Neural progenitor cell (in vitro differentiated cells): ENCODE measurements at places on chromosomes 1 and 21. TPM values are rescaled to one million over a fixed set of nuclear protein-coding genes. Genes with fewer than 3 reads are reported as not detected.

- H3K4me1 ChIP-seq = peaks cover 4% of the 10 kb centered on the region
- H3K36me3 ChIP-seq = no peaks in the 10 kb centered on the region
- H3K27me3 ChIP-seq = no peaks in the 10 kb centered on the region
- no peak overlapping the region for H3K4me3 ChIP-seq
- DNase-seq = peak; percentile 67
These were observed 27.5 kb downstream of the OVGP1 start for GRCh38 chr1:111399792-111400610.

DNA sequence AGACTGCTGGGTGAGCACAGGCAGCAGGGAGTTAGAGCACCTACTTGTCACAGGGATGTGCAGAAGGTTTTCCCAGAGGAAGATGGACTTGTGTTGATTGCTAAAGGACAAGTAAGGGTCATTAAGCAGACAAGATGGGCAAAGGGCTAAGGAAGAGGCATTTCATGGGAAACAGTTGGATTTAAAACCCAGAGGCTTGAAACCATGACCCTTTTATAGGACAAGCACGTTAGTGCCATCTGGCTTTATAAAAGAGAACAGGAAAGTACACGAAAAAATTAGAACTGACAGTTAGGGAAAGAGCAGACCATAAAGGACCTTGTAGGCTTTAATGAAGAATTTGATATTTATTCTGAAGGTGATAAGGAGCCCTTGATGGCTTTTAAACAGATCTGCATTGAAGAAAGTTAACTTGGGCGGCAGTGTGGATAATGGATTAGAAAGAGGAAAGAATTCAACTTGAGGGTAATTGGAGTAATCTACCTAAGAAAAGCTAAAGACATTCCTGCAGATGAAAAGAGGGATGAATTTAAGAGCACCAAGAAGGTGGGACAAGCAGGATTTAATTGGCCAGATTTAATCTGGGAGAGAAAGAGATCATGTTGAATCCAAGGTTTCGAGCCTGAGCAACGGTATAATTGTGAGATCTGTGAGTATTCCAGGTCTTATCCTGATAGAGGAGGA lies 68.6 kb downstream of the ZC3H11B start:
- no peaks in the 10 kb centered on the region for H3K27me3 ChIP-seq
- DNase-seq = no peak
- H3K27ac ChIP-seq = peak overlapping the region; percentile 17
- H3K4me1 ChIP-seq = peaks cover 11% of the 10 kb centered on the region

- H3K4me1 ChIP-seq = no peaks in the 10 kb centered on the region
- no peak for DNase-seq
- H3K27ac ChIP-seq = no peak overlapping the region
- H3K4me3 ChIP-seq = no peak overlapping the region
- H3K27me3 ChIP-seq = no peaks in the 10 kb centered on the region
These were observed 15.9 kb downstream of the CD58 start for GRCh38 chr1:116554924-116555323.

DNA sequence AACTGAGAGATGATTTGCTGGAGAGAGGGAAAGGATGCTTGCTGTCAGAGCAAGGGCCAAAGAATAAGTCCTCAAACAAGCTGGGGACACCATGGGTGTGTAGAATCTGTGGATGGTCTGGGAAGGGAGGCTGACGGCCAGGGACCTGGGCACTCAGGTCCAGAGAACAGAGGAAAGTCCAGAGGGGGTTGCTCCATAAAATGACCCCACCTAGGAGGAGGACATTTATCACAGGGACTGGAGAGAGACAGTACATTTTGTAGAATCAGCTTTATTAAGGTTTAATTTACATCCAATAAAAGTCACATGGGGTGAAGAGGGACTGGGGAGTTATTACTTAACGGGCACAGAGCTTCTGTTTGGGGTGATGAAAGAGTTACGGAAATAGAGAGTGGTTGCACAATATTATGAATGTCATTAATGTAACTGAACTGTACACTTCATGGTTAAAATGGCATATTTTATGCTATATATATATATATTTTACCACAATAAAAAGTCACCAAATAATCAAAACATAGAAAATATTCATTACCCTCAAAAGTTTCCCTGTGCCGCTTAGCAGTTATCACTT lies 73.0 kb upstream of the ABCD3 start:
- DNase-seq = no peak
- H3K4me1 ChIP-seq = no peaks in the 10 kb centered on the region
- H3K4me3 ChIP-seq = no peak overlapping the region
- H3K27ac ChIP-seq = no peak overlapping the region
- no peaks in the 10 kb centered on the region for H3K27me3 ChIP-seq

DNA sequence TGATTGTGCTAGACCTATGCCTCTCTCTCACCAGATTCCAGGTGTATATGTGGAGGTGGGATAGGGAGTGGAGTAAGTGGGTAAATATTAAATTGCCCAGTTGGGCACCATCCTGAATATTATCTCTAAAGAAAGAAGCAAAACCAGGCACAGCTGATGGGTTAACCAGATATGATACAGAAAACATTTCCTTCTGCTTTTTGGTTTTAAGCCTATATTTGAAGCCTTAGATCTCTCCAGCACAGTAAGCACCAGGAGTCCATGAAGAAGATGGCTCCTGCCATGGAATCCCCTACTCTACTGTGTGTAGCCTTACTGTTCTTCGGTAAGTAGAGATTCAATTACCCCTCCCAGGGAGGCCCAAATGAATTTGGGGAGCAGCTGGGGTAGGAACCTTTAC lies at the start of gene FCER1A:
Gene FCER1A, plus strand, starts transcription at position 242 of the 400 bp plus-strand sequence. Its CDS starts 29 bp downstream, at position 271.
- no peaks in the 10 kb centered on the region for H3K27me3 ChIP-seq
- H3K27ac ChIP-seq = no peak within 1 kb of the TSS
- H3K4me1 ChIP-seq = no peaks in the 10 kb centered on the region
- no peaks in the 10 kb centered on the region for H3K36me3 ChIP-seq
- no peak within 1 kb of the TSS for H3K4me3 ChIP-seq

- H3K4me3 ChIP-seq = no peak overlapping the region
- no peaks in the 10 kb centered on the region for H3K36me3 ChIP-seq
- H3K4me1 ChIP-seq = peaks cover 4% of the 10 kb centered on the region
- no peaks in the 10 kb centered on the region for H3K27me3 ChIP-seq
These were observed 24.3 kb upstream of the SLC35D1 start for GRCh38 chr1:67078291-67078690.

DNA sequence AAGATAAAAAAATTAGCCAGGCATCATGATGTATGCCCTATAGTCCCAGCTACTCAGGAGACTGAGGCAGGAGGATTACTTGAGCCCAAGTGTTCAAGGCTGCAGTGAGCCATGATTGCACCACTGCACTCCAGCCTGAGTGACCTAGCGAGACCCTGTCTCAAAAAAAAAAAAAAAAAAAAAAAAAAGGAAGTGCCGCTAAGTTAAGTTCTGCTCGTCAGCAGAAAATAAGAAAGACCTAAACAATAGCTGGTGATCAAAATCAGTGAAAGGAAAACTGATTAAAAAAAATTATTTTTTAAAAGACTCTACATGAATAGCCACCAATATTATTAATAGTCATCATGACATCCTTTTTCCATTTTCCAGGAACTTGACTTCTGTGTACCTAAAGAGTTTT lies 44.2 kb upstream of the MTR start:
- no peak for DNase-seq
- no peak overlapping the region for H3K27ac ChIP-seq
- no peaks in the 10 kb centered on the region for H3K36me3 ChIP-seq
- H3K4me3 ChIP-seq = no peak overlapping the region
- H3K4me1 ChIP-seq = no peaks in the 10 kb centered on the region
- no peaks in the 10 kb centered on the region for H3K27me3 ChIP-seq

DNA sequence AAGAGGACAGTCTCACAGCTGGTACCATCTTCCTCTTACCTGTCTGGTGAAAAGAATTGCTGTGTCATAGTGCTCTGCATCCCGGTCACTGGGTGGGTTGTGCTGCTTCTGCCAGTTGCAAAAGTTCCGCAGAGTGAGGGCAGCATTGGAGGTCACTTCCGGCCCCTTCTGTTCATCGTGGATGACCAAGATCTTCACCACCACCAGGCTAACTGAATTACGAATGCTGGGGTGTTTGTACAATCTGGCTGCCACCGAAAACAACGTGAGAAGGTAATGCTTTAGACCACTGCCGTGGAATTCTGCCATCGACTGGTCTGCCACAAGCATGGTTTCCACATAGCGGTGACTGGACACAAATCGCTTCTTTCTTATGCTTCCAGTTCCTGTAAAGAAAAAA lies 2.9 kb downstream of the ADAMTS1 start:
- H3K27me3 ChIP-seq = peaks cover 13% of the 10 kb centered on the region
- no peak overlapping the region for H3K4me3 ChIP-seq
- DNase-seq = no peak
- H3K27ac ChIP-seq = no peak overlapping the region
- H3K4me1 ChIP-seq = peaks cover 10% of the 10 kb centered on the region

- H3K36me3 ChIP-seq = no peaks in the 10 kb centered on the region
- peak; percentile 47 for DNase-seq
- no peaks in the 10 kb centered on the region for H3K27me3 ChIP-seq
- peaks cover 33% of the 10 kb centered on the region for H3K4me1 ChIP-seq
- H3K4me3 ChIP-seq = no peak overlapping the region
- peak overlapping the region; percentile 55 for H3K27ac ChIP-seq
These were observed 38.4 kb downstream of the FYB2 start for GRCh38 chr1:56780826-56781225.

- no peak overlapping the region for H3K27ac ChIP-seq
- H3K4me3 ChIP-seq = no peak overlapping the region
- H3K36me3 ChIP-seq = no peaks in the 10 kb centered on the region
- DNase-seq = peak; percentile 36
- H3K27me3 ChIP-seq = no peaks in the 10 kb centered on the region
These were observed 43.2 kb downstream of the IL6R start for GRCh38 chr1:154448331-154448811.

GRCh38 chr1:84704872-84705417 lies 14.7 kb upstream of the SSX2IP start:
- H3K36me3 ChIP-seq = no peaks in the 10 kb centered on the region
- H3K4me3 ChIP-seq = no peak overlapping the region
- H3K4me1 ChIP-seq = peaks cover 28% of the 10 kb centered on the region
- no peak for DNase-seq
- H3K27ac ChIP-seq = no peak overlapping the region

GRCh38 chr1:162912061-162912667 lies 51.2 kb upstream of the CCDC190 start:
- no peaks in the 10 kb centered on the region for H3K36me3 ChIP-seq
- H3K27ac ChIP-seq = no peak overlapping the region
- no peaks in the 10 kb centered on the region for H3K4me1 ChIP-seq
- H3K27me3 ChIP-seq = no peaks in the 10 kb centered on the region
- no peak overlapping the region for H3K4me3 ChIP-seq

DNA sequence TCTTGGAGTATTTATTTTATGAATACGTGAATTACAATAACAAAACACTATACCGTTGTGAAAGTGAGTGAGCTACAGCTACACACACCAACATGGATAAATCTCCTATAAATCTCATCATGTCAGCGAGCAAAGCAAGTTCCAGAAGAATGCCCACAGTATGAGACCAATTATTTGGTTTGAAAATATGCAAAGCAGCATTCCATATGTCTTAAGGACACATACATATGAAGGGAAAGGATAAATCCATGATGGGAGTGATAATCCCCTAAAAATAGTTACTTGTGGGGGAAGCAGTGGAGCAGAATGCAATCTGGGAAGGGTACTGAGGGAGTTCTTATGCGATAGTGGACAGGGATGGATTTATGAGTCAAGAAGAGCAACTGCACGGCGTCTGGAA lies 261.3 kb downstream of the DISC1 start:
- no peaks in the 10 kb centered on the region for H3K36me3 ChIP-seq
- no peak overlapping the region for H3K27ac ChIP-seq
- H3K4me3 ChIP-seq = no peak overlapping the region

DNA sequence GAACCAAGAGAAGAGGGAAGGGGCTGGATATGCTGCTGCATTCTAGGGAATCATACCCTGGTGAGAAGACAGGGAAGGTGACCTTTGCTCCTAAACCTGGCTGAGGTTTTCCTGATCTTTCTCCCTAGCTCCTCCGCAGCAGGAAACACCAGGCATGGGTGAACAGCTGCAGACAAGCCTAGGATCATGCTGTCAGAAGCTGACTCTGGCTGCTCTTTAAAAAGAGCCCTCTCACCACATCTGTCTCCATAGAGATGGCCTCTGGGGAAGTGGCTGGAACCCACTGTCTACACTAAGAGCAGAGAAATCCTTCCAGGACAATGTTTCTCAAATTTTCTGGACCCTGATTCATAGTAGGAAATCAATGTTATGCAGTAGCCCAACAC lies 57.6 kb downstream of the CD34 start:
- H3K4me3 ChIP-seq = no peak overlapping the region
- no peaks in the 10 kb centered on the region for H3K27me3 ChIP-seq
- no peak overlapping the region for H3K27ac ChIP-seq
- H3K4me1 ChIP-seq = peaks cover 5% of the 10 kb centered on the region

GRCh38 chr1:196464480-196464941 lies 143.7 kb downstream of the KCNT2 start:
- peaks cover 3% of the 10 kb centered on the region for H3K36me3 ChIP-seq
- no peak overlapping the region for H3K4me3 ChIP-seq
- no peaks in the 10 kb centered on the region for H3K4me1 ChIP-seq
- H3K27me3 ChIP-seq = no peaks in the 10 kb centered on the region

DNA sequence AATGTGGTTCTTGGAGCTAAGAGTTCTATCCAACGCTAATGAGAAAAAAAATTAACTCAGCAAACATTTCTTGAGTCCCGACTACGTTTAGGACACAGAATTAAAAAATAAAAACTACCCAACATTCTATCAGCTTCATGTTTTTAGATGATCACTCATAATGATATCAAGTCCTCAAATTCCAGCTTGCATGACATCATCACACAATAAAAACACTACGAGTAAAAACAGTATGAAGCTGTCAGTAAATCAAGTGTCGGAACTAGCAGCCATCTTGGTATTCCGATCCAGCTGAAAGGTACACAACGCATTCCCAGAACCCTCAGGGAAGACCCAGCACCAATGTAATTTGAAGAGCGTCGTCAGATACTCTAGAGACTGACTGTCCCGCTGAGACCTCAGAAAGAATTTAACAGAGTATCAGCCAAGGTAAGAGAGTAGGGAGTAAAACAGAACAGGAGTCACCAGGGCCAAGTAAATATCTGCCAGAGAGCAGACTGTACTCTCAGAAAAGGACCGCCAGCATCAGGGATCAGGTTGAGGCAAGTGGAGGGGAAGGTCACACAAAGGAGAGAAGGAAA lies 57.0 kb downstream of the NRIP1 start:
- H3K27me3 ChIP-seq = peaks cover 57% of the 10 kb centered on the region
- no peak overlapping the region for H3K4me3 ChIP-seq
- H3K36me3 ChIP-seq = no peaks in the 10 kb centered on the region

GRCh38 chr1:184163674-184164465 lies 112.3 kb downstream of the TSEN15 start:
- H3K27ac ChIP-seq = no peak overlapping the region
- DNase-seq = no peak
- no peaks in the 10 kb centered on the region for H3K27me3 ChIP-seq
- H3K36me3 ChIP-seq = no peaks in the 10 kb centered on the region

TNNT2 gene
- 3.1 and 13.2 TPM in 2 replicates for total RNA-seq

CFAP74 gene
- total RNA-seq = 0.19 TPM in 1 of 2 replicates, not detected in the other

TSTD1 gene
- 29.9 and 59.9 TPM in 2 replicates for total RNA-seq

YTHDF2 gene
- 107 and 120 TPM in 2 replicates for total RNA-seq

LORICRIN gene
- total RNA-seq = not detected in 2 replicates
